ENCODE measurements at places on chromosomes 4 and X.
A peak's percentile ranks its signal among the peaks of the same experiment; 100 is the strongest.

GRCh38 chr4:36088542-36088941 lies 155.8 kb downstream of the ARAP2 start:
- no peak for DNase-seq

DNA sequence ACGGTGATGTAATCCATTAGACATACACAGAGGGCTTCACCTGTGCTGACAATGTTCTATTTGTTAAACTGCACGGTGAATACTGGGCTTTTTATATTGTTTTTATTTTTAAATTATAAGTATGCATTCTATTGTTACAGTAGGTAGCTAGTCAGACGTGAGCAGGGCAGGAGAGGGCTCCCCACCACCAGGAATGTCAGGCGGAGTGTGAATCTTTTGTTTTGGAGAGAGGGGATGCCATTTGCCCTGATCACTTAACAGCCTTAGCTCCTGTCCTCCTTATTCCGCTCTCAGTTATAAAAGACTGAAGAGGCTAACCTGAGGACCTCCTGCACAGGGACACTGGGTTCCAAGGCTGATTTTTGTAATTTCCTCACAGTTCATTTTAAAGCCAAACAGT lies 151.6 kb upstream of the TAPT1 start:
- no peak for DNase-seq

GRCh38 chrX:107445146-107445545 lies 4.3 kb upstream of the FRMPD3 start:
- DNase-seq: no peak

DNA sequence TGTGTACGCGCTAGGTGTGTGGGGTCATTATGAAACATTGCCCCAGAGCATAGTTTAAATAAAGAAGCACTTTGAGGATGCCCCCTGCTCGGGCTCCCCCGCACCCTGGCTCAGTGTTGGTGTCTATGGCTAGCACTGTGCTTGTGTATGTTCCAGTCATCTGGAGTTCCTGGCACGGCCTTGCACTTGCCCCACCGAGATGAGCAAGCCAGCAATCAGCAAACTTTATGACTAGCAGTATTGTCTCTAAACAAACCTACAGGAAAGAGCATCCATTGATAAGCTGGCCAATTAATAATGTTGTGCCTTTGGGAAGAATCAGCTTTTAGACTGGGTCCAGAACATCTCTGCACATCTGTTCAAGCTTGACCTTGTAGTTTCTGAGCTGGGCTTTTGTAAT lies 707 bp upstream of the SHROOM4 start:
- DNase-seq: no peak

- no peak for DNase-seq
These were observed 3.6 kb upstream of the GATA1 start for GRCh38 chrX:48782795-48783194.

- peak; percentile 59 for DNase-seq
These were observed 59.9 kb downstream of the GSPT2 start for GRCh38 chrX:51802917-51803688.

- no peak for DNase-seq
These were observed 214.1 kb downstream of the THOC2 start for GRCh38 chrX:123518791-123519190.

DNA sequence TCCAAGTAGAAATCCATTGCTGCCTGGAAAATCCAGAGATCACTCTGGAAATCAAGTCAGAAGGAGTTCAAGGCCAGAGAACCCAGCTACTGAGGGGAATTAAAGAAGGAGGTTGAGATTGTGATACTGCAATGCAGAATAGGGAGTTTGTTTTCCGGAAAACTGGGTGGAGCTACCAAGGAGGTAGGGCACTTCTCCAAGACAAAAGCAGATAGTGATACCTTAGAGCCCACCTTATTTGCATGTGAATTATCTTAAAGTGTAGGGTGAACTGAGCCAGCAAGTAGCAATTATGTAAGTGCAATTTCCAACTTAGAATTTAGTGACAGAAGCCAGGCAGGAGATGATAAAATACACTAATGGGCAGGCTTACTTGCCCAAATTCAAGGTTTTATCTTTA lies 178.9 kb downstream of the MID1 start:
- DNase-seq: no peak
